Activated CD4-positive, alpha-beta memory T cell treated with anti-CD3 and anti-CD28 coated beads for 36 hours (primary cell): ENCODE measurements at places on chromosomes 16 and 17.

DNA sequence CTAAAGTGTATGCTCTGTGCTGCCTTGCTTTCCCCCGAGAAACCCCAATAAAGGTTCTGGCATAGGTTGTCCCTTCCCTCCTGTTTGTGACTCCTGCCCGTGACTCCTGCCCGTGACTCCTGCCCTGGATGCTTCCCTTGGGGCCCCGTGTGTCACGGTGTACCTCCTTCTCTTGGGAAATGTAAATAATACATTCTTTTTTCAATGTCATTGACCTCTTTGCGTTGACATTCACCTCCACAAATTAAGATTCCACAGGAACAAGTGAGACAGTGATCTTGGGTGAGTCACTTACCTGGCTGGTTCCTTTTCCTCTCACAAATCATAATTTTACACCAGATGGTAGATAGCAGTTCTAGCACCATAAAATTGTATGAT is 632 bp downstream of the CCL15 start:
- no peak for DNase-seq

DNA sequence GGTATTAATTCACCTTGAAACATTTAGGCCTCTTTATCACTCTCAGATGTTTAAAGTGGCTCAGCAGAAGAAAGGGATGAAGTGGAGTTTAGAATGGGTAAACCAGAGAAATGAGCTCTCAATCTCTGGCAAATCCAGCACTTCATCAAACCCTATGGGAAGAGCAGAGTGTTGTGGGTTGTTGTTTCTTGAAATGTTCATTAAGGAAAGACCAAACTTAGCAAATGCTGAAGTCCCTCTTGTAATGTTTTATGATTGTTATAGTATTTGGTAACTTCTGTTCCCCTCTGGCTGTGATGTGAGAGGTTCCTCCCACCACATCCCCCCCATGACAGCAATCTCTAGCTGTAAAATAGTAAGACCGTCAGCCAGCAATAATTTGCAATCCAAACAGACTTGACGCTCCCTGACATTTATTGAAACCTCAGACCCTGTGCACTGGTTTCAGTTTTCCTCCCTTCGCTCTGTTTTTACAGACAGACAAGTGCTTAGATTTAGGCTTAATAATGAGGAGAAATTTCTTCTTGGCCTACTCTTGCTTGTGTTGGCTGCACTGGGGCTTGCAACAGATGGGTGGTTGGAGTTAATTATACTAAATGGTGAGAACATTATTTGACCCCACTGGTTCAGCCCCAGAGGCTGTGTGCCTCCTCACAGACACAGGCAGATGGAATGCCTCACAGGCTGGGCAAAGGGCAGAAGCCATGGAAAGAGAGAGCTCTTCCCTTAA is 609.4 kb upstream of the SOX9 start:
- DNase-seq: no peak

- DNase-seq: no peak
Observed at GRCh38 chr16:88831838-88832237, 20.1 kb upstream of the APRT start.

DNA sequence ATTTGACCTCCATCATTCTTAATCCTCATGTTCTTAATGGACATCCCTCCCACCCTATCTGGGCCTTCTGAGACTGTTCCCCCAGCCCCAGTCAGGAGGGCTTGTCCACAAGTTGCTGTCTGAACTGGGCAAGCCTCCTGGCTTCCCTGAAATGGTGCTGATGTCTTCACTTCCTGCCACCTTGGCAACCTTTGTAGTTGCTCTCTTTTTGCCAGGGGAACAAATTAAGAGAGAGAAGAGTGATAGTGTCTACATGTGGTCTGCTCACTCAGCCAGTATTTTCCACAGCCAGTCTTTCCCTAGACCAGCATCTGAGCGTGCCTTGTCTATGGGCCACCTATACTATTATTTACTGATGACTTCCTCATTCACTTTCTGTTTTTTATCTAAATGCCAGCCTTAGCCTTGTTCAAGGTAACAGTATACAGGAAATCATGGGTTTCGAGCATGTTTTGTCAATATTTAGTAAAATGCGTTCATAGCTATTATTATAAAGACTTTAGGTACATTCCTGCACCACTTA is 710.1 kb downstream of the MAF start:
- peak; percentile 42 for DNase-seq

DNA sequence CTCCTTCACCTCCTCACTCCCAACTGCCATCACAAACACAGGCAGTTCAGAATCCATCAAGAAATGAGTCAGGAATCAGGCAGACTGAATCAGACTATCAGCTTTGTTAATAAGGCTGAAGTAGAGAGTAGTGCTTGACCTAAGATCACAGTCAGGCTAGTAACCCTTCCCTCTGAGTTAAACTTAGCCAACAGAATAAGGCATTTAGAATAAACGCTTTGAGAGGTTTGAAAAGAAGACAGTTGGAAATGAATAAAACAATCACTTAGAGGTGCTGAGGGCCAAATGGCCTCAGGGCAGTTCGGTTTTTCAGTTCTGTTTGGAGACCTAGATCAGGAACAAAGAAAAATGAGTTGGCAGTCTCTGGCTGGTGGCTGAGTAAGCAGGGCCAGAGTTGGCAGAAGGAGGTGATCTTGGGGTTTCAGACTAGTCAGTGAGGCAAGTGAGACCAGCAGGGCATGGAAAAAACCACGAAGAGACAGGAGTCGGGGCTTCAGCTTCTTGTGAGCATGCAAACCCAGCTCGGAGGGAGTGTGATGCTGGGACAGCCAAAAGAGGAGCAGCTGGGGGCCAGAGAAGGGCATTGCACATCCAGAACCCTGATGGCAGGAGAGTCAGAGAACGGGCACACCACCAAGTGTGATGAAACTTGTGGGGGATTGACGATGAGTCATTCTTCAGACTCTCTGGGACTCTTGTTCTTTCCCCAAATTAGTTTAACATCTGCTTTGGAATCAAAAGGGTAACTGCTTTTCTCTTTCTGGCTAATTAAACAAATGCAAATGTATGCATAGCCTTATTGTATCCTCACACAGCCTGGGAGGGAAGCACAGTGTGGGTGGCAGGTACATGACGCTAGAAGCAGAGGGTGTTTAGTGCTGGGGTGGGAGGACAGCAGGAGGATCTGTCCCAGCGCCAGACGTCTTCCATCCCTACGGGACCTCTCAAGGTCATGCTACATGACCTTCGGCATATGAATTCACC is 54.8 kb downstream of the SPECC1 start:
- peak; percentile 69 for DNase-seq

DNA sequence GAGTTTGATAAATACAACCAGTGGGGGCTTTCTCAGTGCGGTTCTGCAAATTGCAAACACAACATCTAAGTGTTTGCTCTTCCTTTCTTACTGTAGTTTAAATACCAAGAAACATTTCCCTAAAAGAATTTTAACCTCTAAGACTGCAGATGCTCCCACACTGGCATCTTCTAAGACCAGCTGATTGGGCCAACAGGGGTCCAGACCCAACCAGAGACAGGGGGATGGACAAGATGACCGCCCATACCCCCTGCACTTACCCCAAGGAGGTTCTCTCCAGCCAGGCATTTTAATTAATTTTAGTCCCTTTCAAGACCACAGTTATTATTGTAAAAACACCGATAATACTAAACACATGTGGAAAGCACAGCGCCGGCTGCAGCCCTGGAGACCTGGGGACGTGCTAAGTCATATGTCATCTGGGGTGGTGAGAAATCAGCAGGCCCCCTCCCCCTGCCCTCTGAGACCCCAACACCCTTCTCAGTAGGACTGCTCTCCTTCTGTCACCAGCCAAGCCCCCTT is 242.3 kb downstream of the SOX9 start:
- no peak for DNase-seq

DNA sequence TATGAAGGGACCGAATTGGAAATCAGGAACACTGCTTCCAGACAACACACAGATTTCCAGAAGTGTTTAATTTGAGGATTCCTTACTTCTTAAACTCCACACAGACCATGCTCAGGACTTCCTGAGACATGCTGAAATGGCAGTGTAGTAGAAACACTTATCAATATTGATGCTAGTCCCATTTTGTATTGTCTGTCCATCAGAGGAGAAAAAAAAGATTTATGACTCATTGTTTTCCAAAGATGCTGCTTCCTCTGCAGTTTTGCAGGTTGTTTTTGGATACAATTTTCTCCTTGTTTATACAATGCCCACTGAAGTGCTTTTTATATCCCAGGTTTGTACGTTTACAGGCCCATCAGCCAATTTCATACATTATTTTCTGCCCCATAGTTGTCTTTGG is 68.3 kb upstream of the TANC2 start:
- no peak for DNase-seq

DNA sequence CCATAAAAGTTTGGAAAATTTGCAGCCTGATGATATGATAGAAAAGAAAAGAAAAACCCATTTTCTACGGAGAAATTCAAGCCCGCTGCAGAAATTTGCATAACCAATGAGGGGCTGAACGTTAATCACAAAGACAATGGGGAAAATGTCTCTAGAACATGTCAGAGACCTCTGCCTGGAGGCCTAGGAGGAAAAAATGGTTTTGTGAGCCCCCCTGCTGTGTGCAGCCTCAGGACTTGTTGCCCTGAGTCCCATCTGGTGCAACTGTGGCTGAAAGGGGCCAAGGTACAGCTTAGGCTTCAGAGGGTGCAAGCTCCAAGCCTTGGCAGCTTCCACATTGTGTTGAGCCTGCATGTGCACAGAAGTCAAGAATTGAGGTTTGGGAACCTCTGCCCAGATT is 1267.4 kb upstream of the GOT2 start:
- DNase-seq: no peak

DNA sequence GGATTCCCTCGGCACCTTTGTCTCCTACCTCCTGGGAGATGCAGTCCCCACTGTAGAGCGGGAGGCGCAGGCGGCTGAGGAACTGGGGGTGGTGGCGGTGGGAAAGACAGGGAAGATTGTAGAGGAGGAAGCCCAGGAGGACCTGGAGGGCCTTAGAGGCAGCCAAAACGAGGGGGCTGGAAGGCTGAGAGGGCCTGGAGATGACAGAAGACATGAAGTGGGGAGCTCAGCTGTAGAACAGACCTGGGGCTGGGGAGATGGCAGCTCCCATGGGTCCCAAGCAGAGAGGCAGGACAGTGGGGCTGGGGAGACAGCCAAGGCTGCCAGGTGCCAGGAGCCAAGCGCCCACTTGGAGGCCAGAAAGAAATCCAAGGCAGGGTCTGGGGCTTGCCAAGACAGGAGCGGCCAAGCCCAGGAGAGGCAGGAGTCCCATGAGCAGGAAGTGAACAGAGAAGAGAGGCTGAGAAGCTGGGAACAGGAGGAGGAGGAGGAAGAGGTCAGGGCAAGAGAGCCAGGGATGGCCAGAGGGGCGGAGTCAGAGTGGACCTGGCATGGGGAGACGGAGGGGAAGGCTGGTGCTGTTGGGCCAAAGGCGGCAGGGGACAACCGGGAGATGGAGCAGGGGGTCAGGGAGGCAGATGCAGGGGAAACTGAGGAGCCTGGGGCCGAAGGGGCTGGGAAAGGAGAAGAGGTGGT is 803 bp downstream of the APOBR start:
- DNase-seq: no peak

- no peak for DNase-seq
Observed at GRCh38 chr16:59759296-59759695, 1025.2 kb upstream of the GOT2 start.

GRCh38 chr17:38867968-38868816 is 1.7 kb upstream of the LASP1 start:
- DNase-seq: peak; percentile 34

- DNase-seq: no peak
Observed at GRCh38 chr17:49881054-49881402, 33.2 kb upstream of the TAC4 start.
